ENCODE measurements at places on chromosomes 2 and 18.

DNA sequence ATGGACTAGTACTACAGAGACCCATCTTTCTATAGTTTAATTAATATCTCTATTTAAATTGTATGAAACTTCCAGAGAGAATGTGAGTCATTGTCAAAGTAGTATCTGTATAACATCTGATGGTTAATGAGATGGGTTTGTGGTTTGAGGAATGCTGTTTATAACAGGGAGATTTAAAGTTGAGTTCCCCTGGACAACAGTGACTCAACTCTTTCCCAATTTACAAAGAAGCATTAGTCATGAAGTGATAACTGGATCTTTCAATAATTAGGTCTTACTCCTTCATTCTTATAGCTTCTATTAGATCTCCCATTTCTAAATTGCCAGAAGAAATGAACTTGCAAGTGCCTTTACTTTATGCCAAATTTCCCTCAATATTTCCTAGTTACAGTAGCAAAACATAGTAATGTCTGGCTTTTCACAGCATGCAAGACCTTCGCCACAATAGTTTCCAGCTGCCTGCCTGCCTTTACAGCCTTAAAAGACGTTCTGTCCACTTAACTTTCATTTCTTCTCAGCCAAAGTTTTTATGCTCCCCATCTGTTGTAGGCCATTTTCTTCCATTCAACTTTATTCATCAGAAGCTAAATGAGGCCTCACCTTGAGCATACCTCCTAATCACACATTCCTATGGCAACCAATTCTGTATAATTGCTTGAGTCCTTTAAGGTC, 47.7 kb upstream of the WDR75 start:
- DNase-seq: no peak

- no peak for DNase-seq
Observed at GRCh38 chr2:74831693-74832530, 2.0 kb upstream of the HK2 start.

DNA sequence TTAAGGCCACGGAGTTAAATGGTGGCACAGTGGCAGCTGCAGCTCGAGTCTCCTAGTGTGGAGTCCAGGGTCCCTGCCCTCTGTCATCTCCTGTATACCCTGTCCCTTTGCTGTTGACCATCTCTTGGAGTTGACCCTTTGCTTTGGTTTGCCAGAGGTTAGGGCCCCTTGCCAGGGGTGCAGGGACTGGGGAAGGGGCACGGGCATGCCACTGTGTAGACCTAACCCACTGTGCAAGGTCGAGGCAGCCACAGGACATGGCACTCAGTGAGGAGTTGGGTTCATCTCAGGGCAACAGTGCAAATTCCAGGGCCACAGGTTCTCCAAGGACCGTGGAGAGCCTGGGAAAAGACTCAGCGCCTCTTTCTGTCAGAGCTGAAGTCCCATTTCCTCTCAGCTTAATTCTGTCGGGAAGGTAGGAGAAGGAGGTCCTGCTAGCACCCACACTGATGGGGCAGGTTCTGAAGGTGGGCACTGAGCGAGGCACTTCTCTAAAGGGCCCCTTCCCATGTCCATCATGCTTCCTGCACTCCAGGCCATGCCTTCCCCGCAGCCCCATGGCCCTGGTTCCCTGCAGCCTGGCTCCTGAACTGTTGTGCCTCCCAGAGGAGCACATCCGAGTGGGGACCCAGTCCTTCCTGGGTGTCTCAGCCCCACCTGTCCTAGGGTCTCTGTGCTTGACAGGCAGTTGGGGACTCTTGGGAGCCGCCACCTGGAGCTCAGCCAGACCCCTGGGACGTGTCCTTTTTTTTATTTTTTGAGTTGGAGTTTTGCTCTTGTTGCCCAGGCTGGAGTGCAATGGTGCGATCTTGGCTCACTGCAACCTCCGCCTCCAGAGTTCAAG, 2.8 kb downstream of the KHK start:
- no peak for DNase-seq

DNA sequence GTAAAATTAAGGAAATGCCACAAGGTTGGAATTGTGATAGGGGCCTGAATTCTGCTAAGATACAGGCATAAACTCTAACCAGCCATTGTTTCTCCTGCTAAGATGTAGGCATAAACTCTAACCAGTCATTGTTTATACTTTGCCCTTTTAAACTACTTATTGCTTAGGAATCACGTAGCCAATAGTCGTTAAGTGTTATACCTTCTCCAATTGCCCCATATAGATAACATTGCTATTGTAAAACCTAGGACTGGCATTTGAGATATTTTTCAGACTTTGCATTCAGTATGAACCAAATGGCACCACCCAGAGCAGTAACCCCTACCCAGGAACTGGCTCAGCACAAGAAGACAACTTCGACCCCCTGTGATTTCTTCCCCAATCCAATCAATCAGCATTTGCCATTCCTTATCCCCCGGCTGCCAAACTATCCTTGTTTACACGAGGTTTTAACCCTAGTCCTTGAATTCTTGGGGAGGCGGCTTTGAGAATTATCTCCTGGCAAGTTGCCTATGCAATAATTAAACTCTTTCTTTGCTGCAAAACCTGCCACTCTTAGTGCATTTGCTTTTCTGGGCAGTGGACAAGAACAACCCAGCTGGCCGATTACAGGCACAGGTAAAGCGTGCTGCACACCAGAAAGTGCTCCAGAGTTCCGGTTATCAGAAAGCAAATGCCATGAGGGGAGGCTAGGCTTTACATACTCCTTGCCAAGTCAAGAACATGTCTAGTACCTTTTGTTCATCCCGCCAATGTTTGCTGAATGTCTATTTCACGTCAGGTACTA, 167.6 kb downstream of the LAMA1 start:
- DNase-seq: no peak

GRCh38 chr2:85613717-85614515, 2.0 kb upstream of the C2orf68 start:
- DNase-seq: no peak

- no peak for DNase-seq
Observed at GRCh38 chr2:126220331-126220730, 435.6 kb upstream of the GYPC start.

- no peak for DNase-seq
Observed at GRCh38 chr2:75595541-75596395, 35.0 kb upstream of the EVA1A start.

GRCh38 chr18:49362431-49362830, 98.0 kb downstream of the DYM start:
- DNase-seq: no peak

GRCh38 chr18:71441156-71441555, 1103.0 kb downstream of the CBLN2 start:
- no peak for DNase-seq

DNA sequence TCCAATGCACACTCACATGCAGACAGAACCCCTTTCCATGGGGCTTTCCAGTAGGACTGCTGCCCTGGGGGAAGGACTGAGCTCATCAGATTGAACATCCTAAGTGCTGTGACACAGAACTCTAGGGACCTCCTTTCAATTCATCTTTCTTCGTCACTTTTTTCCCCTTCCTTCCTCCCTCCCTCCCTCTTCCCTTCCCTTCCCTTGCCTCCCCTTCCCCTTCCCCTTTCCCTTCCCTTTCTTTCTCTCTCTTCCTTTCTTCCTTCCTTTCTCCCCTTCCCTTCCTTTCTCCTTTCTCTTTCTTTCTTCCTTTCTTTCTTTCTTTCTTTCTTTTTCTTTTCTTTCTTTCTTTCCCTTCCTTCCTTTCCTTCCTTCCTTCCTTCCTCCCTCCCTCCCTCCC, 39.6 kb upstream of the GATA6 start:
- no peak for DNase-seq

GRCh38 chr2:133171393-133172004, 396.8 kb downstream of the NCKAP5 start:
- no peak for DNase-seq

DNA sequence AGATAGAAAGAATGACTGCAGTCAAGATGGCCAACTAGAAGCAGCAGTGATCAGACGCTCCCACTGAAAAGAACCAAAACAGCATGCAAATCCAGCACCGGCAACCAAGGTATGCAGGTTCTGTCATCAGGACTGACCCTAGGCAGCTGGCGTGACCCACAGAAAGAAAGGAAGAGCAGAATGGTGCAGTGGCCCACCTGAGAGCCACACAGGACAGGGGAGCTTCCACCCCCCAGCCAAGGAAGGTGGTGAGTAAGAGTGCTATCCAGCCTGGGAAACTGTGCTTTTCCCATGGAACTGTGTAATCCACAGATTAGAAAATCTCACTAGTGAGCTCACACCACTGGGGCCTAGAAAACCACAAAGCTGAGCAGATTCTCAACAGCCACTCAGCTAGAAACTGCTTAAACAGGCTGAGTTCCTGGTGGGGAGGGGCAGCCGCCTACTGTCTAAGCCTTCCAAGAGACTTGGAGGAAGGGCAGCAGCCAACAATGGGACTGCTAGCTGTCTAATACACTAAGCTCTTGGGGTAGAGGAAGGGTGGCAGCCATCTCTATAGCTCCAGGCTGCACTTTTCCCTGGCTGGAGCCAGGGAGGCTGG, 127.9 kb downstream of the EVA1A start:
- DNase-seq: peak; percentile 84

GRCh38 chr2:236217926-236218325, 46.3 kb downstream of the ASB18 start:
- DNase-seq: no peak

DNA sequence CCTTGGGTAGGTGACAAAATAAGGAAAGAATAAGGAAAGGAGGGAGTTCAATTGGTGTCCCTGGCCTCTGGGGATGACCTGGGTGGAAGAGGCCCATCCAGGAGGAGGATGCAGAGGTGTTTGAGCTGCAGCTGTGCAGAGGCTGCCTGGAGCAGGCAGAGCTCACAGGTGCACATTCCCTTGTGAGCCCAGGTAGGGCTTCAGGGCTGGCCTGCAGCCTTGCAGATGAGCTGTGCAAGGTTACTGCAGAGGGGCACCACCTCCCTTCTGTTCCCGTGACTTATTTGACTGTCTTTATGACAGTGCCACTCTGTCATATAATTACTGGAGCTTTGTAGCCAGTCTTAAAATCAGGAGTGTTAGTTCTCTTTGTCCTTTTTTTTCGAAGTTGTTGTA, 263.2 kb upstream of the HS6ST1 start:
- no peak for DNase-seq

GRCh38 chr18:59900222-59901128, 679 bp downstream of the PMAIP1 start:
- DNase-seq: peak; percentile 63

- no peak for DNase-seq
Observed at GRCh38 chr18:79400091-79400590, 4.4 kb downstream of the NFATC1 start.

- no peak for DNase-seq
Observed at GRCh38 chr2:185433824-185434223, 304.8 kb upstream of the FSIP2 start.

- DNase-seq: no peak
Observed at GRCh38 chr2:229348128-229348527, 77.0 kb upstream of the PID1 start.

- no peak for DNase-seq
Observed at GRCh38 chr18:36700955-36701354, 127.8 kb downstream of the TPGS2 start.

- no peak for DNase-seq
Observed at GRCh38 chr2:5537180-5537688, 154.9 kb upstream of the SOX11 start.

DNA sequence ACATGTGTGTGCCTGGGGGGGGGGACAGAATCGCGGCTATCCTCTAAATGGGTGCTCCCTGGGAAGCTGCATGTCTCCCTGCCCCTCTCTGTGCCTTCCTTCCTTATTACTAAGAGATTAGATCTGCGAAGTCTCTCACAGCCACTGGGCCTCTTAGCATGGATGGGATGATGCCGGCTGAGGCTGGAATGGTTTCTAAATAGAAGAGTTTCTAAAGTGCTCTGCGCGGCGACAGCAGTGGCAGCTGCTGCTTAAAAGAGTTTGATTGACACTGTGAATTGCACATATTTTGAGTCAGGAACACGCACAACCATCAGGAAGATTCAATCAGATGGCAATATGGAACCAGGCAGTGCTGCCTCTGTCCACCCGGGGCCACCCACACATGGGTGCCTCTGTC, 163.8 kb downstream of the CLIP4 start:
- no peak for DNase-seq

- no peak for DNase-seq
Observed at GRCh38 chr18:9850309-9850708, 35.5 kb upstream of the TXNDC2 start.

- peak; percentile 29 for DNase-seq
Observed at GRCh38 chr2:111157798-111158197, 37.1 kb downstream of the BCL2L11 start.

DNA sequence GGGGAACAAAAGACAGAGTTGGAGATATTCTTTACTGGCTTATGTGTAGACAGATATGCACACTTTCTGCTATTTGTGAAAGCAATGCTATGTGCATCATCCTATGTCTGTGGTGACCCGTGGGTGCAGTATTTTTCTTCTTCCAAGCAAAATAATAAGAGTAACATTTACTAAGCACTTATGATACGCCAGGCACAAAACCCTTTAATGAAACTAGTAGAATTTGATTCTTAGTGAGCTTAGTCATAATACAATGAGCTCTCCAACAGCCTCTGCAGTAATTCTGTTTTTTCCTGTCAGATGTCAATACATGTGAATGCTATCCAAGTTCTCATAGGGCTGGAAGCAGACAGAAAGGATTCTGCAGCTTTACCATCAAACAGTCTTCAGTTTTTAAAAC, 130.6 kb downstream of the RAD51AP2 start:
- no peak for DNase-seq

GRCh38 chr2:94999431-94999883, 26.1 kb upstream of the MAL start:
- no peak for DNase-seq

GRCh38 chr2:136139631-136140030, 21.7 kb upstream of the CXCR4 start:
- DNase-seq: peak; percentile 48

DNA sequence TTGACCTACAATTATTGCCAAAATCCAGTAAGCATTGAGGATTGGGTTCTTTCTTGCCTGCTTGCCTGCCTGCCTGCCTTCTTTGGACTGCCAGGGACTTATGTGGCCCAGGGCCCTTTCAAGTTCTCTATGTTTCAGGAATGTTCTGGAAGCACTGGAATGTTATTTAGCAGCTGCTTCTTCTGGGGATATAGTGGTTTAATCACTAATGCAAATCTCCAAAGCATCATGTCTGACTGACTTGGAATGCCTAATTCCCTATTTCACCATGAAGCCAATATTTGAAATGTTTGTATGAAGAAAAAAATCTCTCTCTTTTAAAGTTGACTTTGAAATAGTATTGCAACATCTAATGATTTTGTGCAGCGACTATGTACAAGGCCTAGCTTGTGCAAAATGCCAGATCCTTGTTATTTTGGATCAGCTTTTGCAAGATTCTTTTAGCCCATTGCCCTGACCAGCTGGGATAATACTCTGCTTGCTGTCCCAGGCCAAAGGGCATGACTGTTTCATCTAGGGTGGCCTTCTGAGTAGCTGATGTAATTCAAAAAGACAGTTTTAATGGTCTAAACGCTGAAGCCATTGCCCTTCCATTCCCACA, 204.6 kb downstream of the RND3 start:
- no peak for DNase-seq
